ENCODE measurements at places on chromosomes 12 and 14.

DNA sequence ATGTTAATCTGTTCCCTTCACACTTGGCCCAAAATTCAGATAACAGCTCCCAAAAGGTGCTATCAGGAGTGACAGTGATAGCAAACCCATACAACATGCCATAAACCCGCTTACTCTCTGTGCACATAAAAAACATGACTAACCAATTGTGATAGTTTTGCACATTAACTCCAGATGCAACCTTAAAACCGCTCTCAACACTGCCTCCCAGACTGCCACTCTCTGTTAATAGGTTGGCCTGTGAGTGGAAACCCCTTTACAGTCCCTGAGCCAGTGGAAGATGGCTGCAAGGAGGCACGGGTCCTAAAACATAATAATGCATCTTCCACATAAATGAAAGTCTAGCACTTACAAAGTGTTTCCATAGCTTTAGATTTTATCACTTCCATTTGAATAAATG is 12.0 kb upstream of the TMTC1 start:
- no peak for DNase-seq

- peak; percentile 67 for DNase-seq
Observed at GRCh38 chr14:72516936-72517700, 376.8 kb downstream of the DPF3 start.

GRCh38 chr12:113161415-113162016 is 12.0 kb downstream of the CFAP73 start:
- peak; percentile 40 for DNase-seq

GRCh38 chr12:89544681-89545184 is 18.9 kb upstream of the POC1B start:
- no peak for DNase-seq

DNA sequence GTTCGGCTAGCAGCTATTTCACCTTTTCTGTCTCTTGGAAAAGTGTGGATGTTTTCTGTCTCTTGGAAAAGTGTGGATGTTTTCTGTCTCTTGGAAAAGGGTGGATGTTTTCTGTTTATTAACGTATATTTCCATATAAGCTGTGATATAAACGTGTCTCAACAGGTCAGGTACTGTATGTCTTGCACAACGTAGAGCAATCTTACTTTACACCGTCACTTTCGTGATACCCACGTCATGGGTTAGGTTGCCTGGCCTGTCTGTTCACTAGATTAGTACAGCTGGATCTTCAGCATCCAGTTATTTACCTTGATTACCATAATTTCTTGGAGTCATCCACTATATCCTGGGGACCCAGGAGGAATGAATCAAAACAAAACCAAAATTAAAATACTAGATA is 14.1 kb downstream of the CLEC7A start:
- DNase-seq: no peak

DNA sequence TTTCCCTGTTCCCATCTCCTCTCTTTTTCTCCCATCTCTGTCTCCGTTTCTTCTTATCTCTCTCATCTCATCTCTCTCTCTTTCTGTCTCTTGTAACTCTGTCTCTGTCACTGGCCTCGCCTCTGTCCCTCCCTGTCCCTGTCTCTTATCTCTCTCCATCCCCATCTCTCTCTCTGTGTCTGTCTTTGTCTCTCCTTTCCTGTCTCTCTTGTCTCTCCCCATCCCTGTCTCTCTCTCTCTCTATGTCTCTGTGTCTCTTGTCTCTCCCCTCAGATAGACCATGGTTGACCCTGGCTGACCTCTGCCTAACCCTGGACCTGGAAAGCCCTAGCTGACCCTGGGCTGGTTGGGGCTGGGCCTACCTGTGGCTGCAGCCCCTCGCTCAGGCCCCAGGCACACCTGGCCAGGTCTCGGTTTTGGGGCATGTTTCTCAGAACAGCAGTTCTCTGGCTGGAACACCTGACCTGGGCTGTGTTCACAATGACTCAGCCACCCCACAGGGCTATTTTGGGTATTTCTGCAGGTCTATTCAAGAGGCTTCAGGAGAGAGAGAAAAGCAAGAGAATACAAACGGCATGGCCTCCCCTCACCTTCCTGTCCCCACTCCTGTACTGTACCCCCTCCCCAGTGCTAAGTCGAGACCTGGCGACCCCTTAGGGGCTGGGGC is 174.4 kb downstream of the TMEM121 start:
- DNase-seq: no peak

- DNase-seq: no peak
Observed at GRCh38 chr12:111067498-111067897, 147.1 kb upstream of the MYL2 start.

DNA sequence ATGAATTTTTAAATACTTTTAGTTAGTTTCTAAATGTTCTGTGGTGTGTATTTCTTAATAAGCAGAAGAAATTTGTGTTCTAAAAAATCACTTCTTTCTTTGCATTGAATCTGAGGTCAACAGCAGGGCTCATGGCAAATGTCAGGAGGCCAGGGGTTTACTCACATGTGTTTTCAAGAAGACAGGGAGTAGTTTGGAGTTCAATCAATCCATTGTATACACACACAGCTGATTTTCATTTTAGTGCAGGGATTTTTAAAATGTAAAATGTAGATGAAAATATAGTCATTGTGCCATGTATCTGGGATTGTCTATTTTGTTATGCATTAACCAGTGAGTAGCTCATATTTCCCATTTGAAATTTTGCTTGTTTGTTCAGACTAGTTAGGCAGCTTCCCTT is 62.1 kb downstream of the EML1 start:
- no peak for DNase-seq

DNA sequence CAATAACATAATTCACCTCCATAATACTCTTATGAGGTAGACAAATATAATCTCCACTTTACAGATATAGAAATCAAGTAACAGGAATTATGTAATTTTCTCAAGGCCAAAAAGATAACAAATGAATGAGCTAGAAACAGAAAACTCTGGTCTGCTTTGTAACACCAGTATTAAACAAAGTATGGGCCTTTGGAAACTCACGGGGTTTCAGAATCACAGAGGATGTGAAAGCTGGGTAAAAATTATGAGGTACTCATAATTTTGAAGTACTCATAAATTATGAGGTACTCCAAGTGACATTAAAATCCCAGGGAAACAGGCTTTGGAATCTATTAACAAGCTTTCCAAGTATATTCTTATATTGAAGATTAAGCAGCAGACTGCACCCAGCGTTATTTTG is 140.2 kb downstream of the MED13L start:
- DNase-seq: no peak

DNA sequence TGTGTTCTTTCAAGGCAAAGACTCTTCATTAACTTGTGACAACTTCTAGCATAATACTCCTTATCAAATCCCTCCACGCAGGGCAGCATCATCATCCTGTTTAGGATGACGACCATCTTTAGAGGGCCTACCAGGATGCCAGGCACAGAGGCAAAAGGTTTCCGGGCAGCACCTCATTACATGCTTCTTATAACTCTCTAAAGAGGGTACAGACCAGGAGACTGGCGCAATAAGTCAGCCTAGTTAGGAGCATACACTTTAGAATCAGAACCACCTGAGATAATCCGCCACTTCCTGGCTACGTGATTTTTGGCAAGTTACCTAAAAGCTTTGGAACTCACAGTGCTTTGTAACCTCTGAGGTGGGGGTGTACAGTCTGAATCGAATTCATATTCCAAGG is 136.0 kb upstream of the NOS1 start:
- DNase-seq: no peak

DNA sequence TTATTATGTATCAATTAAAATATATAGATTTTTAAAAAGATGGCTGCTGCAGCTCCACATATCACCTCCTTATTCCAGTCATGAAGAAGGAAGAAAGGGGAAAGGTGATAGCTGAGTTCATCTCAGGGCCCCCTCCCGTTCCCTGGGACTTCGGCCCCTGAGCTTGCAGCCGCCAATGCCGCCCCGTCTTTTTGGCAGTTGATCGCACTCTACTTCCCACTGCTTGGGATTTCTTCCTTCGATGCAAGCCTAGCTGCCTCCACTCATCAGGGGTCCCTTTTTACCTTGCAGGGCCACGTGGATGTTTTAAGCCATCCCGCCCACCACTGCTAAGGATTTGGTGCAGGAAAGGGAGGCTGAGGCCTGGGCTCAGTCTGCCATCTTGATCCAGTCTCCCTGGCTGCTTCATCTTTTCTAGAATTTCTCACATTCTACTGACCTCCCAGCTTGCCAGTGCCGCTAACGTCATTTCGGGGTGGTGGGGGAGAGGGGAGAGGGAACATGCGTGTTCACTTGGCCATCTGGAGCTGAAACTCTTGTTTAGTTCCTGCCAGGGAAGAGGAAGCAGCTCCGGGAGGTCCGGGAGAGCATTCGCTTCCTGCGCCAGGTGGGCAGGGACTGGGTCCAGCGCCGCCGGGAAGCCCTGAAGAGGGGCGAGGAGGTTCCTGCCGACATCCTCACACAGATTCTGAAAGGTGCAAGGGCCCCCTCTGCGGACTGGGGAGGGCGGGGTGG is 31.3 kb downstream of the CYP46A1 start:
- DNase-seq: no peak

GRCh38 chr12:77045183-77045582 is 20.2 kb downstream of the E2F7 start:
- no peak for DNase-seq

DNA sequence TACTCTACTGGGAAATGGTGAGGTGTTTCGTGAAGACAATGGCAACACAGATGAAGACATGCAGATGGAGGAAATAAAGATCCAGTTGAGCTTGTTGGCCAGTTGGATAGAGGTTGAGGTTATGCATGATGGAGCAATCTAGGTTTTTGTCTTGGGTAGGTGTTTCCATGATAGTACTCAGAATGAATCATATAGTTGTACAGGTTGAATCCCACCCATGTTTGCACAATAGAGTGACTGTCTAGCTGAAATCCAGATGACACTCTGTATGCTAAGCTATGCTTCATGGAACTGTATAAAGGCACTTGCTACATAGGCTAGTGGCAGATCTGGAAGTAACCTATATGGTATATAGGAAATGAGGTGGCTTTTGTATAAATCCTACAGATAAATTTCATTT is 264.9 kb downstream of the NAV3 start:
- no peak for DNase-seq

- DNase-seq: no peak
Observed at GRCh38 chr14:32630701-32631100, 301.6 kb downstream of the AKAP6 start.

DNA sequence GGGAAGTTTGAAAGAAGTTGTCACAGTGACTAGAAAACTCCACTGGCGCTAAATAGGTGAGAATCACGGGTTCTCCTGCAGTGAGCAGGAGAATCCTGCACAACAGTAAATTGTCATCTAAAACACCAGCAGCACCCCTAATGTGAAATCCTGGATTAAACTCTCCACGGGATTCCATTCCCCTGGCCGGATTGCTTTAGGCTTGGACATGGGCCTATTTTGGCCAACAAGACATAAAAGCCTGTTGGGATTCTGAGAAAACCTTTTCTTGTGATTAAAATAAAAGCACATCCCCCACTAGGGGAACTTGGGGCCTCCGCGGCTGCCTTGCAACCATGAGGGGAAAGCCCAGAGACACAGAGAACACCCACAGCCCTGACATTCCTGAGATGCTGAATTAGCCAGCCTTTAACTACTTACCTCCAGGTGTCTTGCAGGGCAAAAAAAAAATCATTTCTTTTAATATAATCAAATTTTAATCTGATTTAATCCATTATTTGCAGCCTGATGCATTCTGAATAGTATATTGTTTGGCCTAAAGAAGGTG is 21.0 kb upstream of the TSPAN11 start:
- DNase-seq: no peak

DNA sequence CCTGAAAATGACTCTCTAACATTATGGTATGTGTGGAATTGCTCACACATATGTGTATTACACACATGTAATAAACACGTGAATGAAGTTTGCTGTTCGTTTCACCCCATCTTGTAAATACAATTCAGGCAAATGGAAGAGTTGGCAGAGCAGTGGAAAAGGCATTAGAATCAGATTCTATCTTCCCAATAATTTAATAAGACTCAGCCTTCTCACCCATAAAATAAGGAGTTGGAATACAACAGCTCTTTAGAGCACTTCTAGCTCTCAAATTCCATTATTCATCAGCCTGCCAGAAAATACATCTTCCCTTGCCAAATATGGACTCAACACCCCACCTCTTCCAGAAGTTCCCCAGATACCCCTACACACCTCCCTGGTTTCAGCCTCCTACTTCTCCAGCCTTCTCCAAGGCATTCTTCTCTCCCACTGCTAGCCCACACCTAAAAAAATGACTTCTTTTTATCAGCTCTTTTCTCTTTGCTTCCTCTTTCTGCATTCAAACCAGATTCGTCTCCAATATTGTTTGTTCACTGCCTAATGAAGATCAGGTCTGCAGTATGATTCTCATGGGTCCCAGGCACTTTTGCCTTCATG is 66.2 kb upstream of the DYRK2 start:
- no peak for DNase-seq

DNA sequence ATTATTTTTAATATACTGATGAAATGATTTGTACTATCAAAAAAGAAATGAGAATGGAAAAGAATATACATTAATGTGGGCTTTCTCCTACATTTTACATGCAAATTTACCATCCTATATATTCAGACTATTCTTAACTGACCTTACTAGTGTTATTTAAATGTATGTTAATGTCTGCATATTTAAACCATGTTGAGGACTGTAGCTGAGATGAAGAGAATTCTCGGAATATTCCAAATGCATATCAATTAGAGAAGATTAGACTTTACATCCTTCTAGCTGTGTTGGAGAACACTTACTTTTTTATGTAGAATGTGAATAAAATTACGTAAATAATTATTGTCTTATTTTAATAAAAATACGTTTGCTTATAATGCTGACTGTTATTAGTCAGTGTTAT is 990.1 kb upstream of the LRFN5 start:
- no peak for DNase-seq

DNA sequence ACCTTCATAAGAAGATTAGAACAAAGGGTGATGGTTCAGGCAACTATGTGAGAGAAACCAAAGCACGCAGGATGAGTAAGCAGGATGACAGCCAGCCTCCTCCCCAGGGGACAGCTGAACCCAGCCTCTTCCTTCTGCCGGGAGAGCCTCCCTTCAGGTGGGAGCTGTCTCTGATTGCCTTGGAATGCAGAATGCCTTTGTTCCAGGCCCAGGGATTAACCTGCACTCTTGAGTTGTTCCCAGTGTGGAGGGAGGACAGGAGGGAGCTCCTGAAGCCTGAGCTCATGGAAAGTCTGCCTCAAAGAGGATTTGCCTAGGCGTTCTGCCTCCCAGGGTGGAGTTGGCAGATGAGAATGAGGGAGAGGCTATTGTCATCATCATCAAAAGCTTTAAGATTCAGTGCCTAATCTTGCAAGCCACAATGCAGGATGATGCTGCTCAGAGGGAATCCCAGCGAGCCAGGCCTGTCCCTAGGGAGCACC is 3.6 kb upstream of the KRT6A start:
- DNase-seq: no peak

DNA sequence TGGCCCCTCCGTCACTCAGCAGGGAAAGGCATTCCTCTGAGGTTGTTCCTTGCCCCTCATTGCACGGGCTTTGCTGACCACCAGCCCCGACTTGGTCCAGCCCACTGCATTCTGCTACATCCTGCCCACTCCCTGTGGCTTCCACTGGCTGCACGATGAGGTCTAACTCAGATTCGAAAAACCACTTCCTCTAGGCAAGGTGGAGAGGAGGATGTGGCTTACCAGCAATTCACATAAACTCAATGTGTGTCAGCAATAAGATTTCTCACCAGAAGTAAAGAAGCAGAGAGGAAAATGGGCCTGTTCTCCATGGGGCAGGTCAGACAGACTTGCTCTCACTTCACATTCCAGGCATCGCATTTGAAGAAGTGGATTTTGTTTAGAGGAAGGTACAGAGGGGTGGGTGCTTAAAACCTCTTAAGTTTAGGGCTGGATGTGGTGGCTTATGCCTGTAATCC is 14.7 kb downstream of the GPR68 start:
- no peak for DNase-seq

All from neural crest cell (in vitro differentiated cells).